ENCODE measurements at places on chromosomes 5 and 9.

GRCh38 chr9:12318732-12319685, 374.2 kb upstream of the TYRP1 start:
- DNase-seq: no peak

DNA sequence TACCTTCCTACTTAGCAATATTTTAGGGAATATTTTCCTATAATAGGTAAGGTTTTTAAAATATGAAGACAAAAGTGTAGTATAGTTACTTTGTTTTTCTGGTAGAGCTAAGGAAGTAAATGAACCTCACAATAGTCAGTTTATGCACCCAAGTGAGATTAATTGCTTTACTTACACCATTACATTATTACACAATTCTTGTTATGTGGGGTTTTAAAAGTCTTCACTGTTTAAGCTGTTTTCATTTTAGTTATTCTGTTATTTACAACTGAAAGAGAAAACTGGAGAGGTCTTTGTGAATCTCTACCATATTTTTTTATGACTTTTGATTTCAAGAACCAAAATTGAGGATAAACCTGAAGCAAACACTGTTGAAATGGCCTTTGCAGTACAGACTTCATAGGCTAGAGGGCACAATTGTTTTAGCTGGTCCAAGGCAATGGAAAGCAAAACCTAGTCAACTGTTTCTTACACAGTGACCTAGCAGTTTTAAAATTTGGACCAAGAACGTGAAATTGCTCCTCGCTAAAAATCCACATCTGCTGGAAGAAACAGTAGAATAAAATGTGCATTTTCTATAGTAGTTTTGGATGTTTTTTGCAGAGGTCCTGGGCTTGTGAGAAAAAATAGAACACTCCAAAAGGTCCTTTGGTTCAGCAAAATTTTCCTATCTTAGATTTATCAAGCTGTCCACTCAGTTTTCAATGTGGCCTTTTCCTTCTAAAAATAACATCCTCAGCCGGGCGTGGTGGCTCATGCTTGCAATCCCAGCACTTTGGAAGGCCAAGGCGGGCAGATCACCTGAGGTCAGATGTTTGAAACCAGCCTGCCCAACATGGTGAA, 66.4 kb upstream of the FER start:
- DNase-seq: peak; percentile 38

- no peak for DNase-seq
These were observed 55.9 kb upstream of the UNC5A start for GRCh38 chr5:176754376-176754973.

GRCh38 chr9:97487861-97488260, 13.6 kb upstream of the TMOD1 start:
- DNase-seq: no peak

GRCh38 chr9:126401581-126401980, 75.0 kb downstream of the MVB12B start:
- no peak for DNase-seq

DNA sequence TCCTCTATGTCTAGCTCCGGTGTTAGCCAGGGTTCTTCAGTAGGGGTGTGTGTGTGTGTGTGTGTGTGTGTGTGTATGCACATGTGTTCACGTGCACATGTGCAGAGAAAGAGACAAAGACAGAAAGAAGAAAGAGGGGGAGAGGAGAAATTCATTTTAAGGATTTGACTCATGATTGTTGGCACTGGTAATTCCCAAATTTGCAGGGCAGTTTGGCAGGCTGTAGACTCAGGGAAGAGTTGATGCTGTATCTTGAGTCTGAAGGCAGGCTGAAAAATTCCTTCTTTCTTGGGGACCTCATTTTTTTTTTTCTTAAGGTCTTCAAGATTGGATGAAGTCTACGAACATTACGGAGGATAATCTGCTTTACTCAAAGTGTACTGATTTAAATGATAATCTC, 335.7 kb downstream of the NSG2 start:
- no peak for DNase-seq

- no peak for DNase-seq
These were observed 951 bp downstream of the UNC13B start for GRCh38 chr9:35162605-35163315.

DNA sequence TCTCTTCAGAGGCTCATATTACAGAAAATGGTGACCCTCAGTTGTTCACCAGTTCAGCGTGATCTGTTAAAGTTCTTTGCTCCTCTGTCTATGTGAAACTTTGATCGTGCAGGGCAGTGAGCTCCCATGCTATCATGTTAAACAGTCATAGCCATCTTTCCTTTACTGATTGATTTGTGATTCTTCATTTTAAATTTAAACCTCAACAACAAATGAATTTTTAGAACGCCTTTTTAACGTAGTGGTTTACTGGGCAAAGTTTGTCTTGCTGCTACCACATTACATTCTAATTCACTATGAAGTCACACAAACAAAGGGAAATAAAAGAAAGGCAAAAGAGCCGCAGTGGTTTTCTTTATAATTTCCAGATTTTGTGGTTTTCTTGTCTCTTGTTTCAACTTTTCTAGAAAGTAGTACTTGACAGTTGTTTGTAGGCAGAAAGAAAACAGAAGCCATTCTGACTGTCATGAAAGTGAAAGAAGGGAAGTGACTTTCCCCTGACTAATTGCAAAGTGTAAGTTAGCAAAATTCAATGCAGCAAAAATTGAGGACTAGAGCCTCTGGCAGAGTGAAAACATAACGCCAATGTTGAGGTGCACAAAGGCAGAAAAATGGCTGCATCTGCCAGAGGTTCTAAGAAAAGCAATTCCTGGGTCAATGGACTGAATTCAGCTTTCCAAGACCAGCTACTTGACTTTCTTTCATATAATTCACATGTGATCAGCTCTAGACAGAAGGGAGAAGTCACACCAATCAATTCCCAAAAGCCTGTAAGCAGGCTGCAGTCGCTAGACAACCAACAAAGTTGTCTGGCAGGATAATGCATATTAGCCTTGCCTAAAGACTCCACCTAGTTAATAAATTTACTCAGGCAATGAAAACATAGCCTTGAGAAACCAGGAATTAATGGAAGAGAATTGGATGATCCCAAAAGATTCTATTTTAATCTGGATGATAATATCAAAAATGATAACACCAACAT, 7.1 kb upstream of the IFNA6 start:
- DNase-seq: no peak

GRCh38 chr9:109213285-109214121, 46.5 kb upstream of the FRRS1L start:
- no peak for DNase-seq

DNA sequence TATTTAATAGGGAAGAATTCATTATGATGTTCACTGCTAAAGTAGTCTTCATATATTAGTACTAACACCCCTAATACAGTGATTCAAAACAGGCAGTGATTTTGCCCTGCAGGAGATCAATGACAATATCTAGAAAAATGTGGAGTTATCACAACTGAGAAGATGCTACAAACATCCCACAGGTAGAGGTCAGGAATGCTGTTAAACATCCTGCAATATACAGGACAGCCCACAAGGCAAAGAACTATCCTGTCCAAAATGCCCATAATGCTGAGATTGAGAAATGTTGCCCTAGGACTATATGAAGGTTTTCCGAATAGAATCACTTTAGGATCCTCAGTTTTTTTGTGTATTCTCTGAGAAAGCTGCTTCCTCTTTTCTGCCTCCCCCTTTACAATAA, 15.3 kb downstream of the RORB start:
- no peak for DNase-seq

DNA sequence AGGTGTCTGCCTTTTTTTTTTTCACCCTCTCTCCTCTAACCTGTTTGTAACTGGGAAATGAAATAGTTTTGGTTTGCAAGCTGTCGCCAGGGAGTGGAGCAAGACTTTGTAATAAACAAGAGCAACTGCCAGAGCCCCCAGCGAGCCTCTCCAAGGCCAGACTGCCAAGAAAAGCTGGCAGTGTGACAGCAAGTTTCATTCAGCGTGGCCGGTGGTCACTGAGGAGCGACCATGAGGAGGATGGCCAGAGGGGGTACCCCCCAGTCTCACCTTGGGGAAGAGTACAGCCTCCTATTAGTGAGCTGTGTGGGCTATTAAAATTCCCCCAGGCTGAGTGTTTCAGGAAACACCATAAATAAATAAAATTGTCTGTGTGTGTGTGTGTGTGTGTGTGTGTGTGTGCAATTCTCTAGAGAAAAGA, 49.9 kb downstream of the ZFAND5 start:
- DNase-seq: no peak

DNA sequence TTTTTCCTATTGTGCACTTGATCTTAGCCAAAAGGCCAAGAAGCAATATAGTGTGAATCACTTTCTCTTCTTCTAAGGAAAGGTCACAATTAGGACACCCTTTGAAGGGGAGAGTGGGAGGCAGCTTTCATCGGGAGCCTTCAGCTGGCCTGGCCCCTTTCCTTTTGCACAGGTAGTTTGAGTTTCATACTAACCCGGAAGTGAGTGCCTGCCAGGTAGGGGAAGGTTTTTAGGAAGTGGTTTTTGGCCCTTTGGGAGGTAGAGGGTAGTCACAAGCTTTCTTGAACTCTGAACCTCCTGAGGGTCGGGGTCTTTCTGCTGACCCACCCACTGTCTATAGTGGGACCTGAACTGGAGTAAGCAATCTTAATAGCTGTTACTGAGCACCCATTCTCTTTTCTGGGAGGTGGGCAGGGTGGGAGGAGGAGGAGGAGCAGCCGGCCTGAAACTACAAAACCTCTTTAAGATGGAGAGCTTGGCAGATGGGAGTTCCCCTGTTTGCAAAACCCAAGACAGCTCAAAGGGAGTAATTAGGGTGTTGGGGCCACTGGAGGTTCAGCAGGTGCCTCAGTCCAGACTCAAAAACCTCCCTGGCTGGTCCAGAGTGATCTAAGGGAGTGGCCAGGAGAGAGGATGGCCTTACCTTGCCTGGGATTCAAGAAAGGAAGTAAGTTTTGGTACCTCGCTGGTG, 6.0 kb downstream of the LARP1 start:
- peak; percentile 37 for DNase-seq

- DNase-seq: no peak
These were observed 22.8 kb upstream of the DUSP1 start for GRCh38 chr5:172793577-172794488.

- DNase-seq: no peak
These were observed 66.8 kb upstream of the NXNL2 start for GRCh38 chr9:88468226-88468625.

- DNase-seq: no peak
These were observed 507.6 kb downstream of the CETN3 start for GRCh38 chr5:89901983-89902382.

GRCh38 chr9:113808391-113809358, 67.4 kb upstream of the ZNF618 start:
- DNase-seq: no peak

DNA sequence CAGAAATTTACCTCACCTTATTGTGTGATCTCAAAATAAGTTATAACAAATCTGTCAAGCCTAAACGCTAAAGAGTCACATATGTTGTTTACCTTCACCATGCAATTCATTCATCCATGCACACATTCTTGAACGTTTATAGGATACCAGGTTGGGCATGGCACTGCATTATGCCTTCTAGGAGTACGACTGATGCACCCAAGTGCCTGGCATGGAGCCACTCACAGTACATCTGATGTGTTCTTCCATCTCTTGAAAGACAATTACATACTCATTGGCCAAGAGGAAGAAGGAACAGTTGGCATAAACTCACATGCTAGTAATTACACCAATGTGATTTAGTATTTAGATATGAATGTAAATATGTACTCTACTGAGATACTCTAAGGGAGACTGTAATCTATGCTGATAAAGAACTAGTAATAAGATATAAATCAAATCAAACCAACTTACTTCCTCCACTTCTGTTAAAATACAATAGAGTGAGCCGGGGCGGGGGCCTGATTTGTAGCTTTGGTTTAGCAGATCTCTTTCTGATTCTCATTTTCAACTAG, 90.7 kb downstream of the LPAR1 start:
- no peak for DNase-seq

DNA sequence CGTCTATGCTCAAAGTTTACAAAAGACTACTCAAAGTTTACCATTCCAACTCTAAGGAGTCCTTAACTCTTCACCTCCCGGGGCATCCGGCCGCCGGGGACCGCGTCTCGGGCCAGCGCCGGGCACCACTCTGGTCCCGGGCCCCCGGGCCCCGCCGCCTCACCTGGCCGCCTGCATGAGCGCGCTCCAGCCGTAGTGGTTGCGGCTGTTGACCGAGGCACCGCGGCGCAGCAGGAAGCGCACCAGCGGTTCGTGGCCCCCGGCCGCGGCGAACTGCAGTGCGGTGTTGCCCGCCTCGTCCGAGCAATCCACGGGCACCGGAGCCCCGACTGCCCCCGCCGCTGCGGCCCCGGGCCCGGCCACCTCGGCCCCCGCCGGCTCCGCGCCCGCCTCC, 388 bp downstream of the ANKS6 start:
- peak; percentile 33 for DNase-seq

- no peak for DNase-seq
These were observed 31.9 kb upstream of the PCSK5 start for GRCh38 chr9:75858497-75859092.

Data from activated CD8-positive, alpha-beta T cell treated with anti-CD3 and anti-CD28 coated beads, Interleukin-2, amount 10 ng/mL, durations not matched to agents 7 days and 5 days (primary cell).